ENCODE measurements at places on chromosomes 2 and 18.

DNA sequence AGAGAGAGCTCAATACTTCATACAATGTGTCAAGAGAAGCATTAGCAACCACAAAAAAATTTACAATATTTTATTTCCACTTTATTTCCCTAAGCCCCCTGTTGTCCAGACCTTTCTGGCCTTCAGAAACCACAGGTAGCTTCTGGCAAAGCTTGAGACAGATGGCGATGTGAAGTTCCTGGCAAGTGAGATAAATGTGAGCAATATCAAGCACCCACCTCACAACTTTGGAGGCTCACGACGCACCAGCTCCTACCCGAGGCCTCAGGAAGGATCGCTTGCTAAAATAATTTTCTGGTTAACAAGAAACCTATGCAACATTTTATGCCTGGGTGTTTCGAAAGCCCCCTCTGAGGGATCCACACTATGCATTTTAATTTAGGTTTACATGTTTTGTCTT lies 158.1 kb upstream of the CHAC2 start:
- no peak for DNase-seq

DNA sequence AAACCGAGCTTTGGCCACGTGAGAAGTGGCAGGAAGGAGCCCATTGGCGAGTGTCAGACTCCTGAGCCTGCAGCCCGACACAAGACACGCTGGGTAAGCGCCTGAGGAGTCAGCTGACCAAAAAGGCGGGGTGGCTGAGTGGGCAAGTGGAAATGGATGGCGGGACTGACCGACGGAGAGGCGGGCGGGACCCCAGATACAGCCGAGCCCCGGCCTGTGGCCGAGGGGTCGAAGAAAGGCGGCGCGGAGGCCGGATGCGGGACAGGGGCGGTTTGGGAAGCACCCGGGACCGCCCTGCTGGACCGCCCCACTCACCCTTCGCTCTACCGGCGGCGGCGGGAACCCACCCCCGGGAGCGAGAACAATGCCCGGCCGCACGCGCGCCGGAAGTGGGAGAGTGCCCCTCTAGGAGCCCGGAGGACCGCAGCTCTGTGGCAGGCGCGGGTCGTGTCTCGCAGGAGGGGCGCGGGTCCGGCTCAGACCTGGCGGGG lies 22.8 kb downstream of the ZSCAN30 start:
- DNase-seq: peak; percentile 91

- no peak for DNase-seq
These were observed 106.6 kb upstream of the MSH6 start for GRCh38 chr2:47676261-47676926.

DNA sequence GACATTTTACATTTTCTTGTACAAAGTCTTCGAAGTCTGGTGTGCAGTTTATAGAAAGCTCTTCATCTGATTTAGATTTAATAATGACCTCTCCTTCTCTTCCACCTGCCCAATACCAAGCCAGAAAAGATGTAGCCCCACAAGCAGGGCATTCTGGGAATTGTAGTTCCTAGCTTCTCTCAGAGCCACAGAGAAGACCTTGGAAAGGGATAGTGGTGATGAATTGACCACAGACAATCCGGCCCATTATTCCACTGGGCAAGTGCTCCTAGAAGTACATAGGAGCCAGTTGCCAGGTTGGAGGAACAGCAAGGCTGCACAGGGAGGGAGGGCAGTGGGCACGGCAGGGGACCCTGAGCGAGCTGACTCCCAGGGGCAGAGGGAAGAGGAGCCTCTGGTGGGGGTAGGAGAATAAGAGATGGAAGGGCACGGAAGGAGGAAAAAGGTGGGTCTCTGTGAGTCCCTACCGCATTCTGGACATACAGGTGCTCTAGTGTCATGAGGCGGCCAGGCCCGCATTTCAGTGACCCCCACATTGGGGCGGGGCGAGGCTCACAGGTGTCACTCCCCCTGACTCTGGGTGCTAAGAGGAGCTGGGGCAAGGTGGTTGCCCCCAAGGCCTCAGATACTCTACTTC lies 152.5 kb upstream of the HAAO start:
- DNase-seq: no peak

- DNase-seq: no peak
These were observed 81.5 kb upstream of the EML6 start for GRCh38 chr2:54641988-54642387.

DNA sequence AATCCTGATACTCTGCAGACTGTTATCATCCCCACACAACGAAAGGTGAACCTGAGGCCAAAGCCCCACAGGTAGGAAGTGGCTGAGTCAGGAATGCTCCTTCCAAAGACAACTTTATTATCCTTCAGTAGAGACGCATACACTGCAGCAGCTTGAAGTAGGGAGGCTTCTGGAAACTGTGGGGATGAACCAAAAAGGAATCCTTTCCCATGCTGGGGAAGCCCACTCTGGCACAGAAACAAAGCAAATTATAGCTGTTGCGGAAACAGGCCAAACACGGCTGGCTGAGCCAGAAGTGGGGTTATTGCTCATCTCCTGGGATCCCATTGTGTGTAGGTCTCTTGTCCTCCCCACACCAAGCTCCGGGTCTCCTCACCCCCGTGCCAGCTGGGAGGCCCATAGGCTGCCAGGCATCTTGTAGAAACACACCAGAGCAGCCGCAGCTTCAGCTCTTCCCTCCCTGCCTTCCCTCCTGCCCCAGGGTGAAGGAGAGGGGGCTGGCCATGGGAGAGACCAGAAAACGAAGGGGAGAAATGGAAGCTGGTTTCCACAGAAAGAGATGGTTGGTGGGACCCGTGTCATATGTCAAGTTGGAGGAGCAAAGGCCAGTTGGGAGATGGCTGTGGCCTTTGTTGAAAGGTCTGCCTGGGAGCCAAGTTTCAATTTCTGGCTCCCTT lies 176.9 kb upstream of the NABP1 start:
- peak; percentile 77 for DNase-seq

DNA sequence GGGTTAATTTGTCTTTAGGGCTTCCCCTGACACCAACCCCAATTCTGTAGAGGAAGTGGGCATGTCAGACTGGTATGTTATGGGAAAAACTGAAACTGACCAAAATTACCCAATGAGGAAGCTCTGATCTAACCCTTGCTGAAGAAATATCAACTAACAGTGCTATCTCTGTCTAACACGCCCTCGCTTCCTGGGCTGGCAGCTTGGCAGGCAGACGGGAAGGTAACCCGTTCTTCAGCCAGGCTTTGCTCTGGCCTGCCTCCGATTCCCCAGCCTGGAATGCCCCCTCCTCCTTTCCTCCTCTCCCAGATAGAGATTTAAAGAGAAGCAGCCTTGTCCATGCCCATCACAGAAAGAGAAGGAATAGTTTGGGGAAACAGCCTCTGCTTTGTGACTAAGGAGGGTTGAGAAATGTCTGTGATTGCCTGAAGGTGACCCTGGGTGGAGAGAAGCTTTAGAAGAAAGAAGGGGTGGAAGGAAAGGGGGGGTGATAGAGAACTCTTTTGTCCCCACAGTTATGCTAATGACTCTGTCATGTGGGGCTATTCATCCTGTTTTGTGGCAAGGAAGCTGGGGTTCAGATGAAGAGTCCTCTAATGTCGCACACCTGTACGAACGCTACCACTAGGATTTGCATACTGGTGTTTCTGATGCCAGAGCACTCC lies 15.4 kb downstream of the HK2 start:
- DNase-seq: no peak

GRCh38 chr2:205130111-205130829 lies 552.0 kb upstream of the NRP2 start:
- DNase-seq: no peak

Data from left forelimb (tissue), 1 donor.